Left colon (tissue), 2 donors: ENCODE measurements at places on chromosomes 1 and 21. TPM values are rescaled to one million over a fixed set of nuclear protein-coding genes. Genes with fewer than 3 reads are reported as not detected.

COA6 gene
- 35.6 TPM for total RNA-seq

NFASC gene
- total RNA-seq, result 23.2 TPM

CFAP141 gene
- total RNA-seq, result not detected

AVPR1B gene
- 0.89 TPM for total RNA-seq

PCP4 gene
- total RNA-seq, result 6.5 TPM

SLC25A24 gene
- total RNA-seq, result 81.2 TPM

DNA sequence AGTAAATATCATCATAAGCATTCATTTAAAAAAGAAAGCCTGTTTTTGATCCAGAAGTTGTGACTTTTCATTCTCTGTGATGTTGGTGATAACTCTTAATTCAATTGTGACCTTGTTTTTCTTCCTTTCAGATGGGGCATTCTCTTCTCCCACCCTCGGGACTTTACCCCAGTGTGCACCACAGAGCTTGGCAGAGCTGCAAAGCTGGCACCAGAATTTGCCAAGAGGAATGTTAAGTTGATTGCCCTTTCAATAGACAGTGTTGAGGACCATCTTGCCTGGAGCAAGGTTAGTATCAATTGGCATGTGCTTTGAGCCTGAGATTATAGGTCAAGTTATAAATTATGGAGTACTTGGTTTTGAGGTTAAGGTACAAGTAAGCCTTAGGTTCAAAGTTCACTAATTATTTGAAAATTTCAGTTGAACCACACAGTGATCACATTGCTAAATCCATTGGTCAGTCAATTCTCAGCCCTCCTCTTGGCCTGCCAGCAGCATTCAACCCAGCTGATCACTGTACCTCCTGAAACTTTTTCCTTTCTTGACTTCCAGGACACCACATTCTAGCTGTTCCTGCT is 4.1 kb downstream of the PRDX6 start:
- DNase-seq, result no peak

- DNase-seq, result peak; percentile 25
Observed at GRCh38 chr1:2215329-2215728, 12.8 kb upstream of the SKI start.

DNA sequence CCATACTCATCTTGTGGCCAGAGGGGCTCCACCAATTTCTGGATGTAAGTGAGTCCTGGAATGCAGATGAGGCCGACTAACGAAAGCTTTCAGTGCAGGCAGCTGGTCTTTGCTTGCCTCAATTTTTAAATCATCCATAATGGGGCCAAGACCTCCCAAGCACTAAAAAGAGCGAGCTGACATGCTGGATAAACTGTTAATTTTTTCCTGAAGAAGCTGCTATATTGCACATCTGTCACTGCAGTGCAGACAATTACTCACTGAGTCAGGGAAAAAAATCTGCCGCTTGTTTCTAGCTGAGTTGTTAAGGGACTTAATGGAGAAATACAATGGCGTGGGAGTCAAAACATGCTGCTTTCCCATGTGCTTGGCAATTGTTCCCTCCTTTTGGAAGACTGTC is 205.5 kb downstream of the GPATCH2 start:
- DNase-seq, result no peak

DNA sequence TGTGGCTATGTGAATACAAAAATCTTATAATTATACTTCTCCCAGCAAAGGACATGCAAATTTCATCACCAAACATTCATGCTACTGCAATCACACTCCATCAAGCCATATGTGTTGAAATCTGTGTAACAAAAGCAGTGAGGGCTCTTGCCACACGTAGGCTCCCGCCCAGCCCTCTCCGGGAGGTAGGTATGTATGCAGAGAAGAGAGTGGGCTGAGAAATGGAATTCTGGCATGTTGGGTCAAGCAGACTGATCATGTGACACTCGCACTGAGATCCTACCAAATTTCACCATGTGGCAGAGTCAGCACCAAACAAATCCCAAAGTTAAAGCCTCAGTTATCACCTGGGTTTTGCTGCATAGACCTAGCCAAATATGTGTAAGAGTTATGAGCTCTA is 49.7 kb downstream of the APP start:
- no peak for DNase-seq

GRCh38 chr1:87830432-87830978 is 501.8 kb downstream of the LMO4 start:
- DNase-seq, result no peak

- DNase-seq, result no peak
Observed at GRCh38 chr21:38293765-38294164, 37.0 kb downstream of the KCNJ15 start.

DNA sequence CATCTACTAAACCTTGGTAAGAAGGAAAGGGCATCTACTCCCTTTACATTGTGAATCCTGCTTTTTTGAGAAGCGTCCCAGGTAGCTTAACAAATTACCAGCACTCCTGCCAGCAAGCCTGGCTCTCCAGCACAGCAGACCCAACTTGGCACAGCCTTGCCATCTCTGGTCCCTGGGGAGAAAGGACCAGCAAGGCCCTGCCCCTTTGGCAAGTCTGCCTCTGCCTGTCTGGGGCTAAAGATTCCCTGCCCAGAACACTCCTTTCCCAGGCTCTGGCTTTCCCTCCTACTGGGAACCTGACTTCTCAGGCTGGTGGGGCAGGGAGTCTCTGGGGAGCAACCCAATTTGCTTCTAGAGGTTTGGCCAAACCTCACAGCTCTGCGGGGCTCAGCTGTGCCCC is 68.5 kb downstream of the ATP2B4 start:
- DNase-seq, result peak; percentile 59

GRCh38 chr1:218600968-218601367 is 255.8 kb downstream of the TGFB2 start:
- no peak for DNase-seq

DNA sequence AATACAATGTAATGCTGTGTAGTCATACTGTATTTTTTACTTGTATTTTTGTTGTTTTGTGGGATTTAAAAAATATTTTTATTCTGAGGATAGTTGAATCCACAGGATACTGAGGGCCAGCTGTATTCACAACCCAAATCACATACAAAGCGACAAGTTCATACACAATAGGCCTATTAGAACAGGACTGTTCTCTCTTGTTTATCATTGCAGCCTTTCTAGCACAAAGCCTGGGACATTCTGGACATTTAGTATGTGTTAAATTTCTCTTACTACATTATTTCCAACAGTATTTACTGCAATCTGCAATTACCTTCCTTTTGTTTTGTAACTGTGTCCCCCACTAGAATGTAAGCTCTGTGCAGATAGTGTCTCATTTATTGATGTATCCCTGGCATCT is 65.4 kb downstream of the SLC35A3 start:
- DNase-seq, result no peak

GRCh38 chr1:101587741-101588140 is 350.9 kb downstream of the S1PR1 start:
- DNase-seq, result peak; percentile 36

DNA sequence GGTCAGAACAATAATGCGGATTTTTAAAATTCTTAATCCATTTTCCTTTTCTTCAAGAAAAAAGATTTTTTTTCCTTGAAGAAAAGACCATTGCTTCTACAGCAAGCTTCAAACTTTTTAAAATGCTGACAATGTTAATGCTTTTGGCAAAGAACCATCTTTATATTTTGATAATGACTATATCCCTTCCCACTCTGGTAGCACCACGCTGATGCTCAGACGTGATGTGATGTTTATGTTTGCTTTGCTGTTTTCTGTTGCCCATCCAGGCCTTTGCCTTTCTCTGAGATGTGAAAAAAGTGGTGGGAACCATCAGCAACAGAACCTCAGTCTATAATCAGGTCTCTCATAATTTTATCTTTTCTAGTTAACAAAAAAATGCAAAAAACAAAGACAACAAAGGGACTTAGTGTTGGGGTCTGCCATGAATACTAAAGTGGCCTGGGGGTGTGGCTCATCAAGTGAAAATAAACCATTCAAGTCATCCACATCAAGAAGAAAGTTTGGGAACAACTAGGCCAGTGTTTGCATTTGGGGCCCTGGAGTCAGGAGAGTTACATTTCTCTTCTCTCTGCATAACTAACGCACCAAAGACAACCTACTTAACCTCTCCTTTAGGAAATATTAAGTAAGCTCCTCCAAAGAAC is 244.6 kb upstream of the DMRTA2 start:
- no peak for DNase-seq

- DNase-seq, result no peak
Observed at GRCh38 chr1:58059789-58060188, 486.7 kb downstream of the OMA1 start.

DNA sequence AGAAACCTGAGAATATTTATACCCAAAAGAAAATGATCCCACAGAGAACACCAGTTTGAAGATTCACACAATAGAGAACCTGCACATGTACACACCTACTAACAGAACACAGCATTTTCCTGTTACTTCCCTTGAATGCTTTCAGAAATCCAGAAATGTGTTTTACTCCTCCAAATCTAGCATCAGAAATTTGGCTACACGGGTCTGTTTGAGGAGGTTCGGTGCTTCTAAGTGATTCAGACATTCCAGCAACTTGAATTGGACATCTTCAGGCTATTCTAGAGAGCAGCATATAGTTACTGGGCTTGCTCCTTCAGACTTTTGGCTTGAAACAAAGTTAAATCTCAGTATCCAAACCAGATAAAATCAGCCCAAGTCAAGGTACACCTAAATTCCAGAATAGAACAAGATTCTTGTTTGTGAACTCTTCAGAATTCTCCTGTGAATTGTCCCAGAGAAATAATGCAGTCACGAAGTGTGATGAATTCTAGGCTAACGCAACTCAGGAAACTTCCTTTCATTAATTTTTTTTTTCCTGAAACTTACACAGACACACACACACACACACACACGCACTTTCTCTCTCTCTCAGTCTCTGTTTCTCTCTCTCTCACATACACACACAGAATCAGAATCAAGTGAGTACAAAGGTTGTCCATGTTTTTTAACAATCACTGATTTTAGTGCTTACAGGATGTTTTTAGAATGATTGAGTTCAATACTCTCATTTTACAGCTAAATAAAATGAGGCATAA is 278.4 kb upstream of the SNX7 start:
- DNase-seq, result no peak

DNA sequence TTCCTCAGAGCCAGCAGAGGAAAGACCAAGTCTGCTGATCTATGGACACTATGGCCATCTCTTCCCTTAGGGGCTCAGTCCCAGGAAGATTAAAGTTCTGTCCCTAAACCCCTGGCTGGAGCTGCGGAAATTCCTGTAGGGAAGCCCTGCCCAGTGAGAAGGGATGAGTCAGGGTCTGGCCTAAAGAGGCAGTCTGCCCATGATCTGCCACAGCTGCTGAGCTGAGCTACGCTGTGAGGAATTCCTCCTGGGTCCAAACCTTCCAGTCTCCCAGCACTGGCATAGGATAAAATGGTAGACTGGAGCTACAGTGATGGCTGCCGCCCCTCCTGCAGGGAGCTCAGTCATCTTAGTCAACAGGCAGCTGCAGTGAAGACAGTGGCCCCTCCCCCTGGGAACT is 213.7 kb downstream of the BRINP2 start:
- DNase-seq, result no peak

DNA sequence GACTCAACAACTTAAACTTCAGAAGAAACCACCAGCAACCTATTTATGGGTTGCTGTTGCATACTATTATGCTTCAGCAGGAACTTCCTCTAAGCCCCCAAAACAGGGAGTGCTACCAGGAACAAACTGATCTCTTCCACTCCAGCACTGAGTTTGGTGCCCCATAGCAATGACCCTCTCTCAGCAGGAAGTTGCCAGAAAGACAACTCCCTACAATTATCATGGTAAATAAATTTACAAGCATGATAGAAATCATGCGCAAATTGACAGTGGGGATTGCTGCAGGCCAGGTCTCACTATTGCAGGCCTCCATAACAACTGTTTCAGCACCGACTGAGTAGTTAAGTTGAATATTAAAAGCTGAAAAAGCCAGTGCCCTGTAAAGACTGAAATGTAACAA is 180.6 kb downstream of the PLA2G4A start:
- DNase-seq, result no peak
